ENCODE measurements at places on chromosomes 11 and 22.

DNA sequence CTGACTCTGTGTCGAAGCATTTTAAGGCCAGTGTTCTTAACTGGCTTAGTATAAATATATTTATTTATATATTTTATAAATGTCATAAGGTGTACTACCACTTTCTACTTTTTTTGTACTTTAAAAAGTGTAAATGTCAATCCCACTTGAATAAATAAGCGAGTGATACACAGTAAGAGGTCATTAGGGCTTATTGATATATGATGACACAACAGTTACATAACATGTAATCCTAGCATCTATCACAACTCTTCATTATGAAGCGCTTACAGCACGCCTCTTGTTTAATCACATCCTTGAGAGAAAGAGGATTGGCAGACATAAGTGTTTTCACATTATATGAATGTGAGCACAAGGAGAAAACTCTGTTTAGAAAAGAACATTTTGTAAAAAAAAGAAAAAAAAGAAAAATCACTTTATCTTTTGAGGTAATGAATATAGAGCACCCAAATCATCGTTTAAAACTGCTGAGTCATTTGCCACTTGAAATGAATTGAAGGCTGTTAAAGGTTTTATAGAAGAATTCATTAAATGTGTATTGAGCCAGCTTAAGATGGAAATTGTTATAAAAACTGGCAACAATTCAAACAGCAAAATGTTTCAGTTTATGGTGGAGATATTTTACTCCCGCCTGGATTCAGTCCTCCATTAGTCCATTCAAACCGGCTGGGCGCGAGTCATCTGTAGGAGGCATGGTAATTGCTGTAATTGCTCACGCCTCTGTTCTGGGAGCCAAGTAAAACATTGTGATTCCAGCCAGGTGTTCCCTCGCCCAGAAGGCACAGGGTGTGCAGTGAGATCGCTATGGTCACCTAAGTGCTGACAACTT lies 627.3 kb upstream of the KIRREL3 start:
- DNase-seq, result no peak

DNA sequence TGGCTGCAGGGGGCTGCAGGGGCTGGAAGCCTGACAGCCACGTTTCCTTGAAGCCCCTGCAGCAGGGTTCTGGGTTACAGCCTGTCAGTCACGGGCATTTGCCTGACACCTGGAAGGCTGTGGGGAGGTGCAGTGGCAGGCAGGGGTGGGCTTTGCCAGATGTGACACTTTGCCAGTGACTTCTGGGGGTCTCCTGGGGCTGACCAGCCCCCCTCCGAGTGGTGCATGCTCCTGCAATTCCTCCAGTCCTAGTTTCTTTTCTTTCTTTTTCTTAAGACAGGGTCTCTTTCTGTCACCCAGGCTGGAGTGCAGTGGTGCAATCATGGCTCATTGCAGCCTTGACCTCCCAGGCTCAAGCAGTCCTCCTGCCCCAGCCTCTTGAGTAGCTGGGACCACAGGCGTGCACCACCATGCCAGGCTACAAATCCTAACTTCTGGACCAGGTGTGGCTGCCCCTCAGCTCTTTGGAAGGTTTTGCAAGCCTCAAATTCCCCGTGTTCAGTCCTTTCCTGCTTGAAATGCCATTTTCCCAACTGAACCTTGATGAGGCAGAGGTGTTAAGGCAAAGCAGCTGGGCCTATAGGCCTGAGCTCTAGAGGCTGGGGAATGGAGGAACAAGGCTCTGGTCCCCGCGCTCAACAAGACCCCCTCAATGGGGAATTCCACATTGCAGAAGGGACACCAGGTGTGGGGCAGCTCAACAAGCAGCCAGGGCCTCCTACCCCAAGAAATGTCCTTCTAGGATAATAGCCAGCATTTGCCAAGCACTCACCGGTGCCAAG lies 20.2 kb upstream of the CHKA start:
- no peak for DNase-seq

DNA sequence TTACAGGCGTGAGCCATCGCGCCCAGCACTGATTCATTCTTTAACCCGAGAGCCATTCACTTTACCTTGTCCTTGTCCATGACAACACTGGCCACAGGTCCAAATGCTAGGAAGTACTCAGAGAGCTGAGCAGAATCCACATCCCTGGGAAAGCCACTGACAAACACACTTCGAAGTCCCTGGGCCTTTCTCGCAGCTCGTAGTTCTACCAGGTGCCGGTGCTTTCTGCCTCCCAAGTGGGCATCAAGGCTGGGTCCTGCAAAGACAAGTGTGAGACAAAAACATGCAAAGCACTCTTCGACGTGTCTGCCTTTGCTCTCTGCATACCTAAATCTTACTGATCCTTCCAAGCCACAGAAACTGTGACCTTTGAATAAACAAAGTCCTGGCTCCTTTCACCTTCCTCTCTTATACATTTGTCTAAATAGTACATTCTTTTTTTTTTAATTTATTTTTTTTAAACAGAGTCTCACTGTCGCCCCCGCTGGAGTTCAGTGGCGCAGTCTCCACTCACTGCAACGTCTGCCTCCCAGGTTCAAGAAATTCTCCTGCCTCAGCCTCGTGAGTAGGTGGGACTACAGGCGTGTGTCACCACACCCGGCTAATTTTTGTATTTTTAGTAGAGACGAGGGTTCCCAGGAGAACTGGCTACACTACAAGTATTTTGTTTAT lies 2.2 kb downstream of the TUT1 start:
- DNase-seq, result peak; percentile 28

- DNase-seq, result no peak
These were observed 90.1 kb downstream of the PDHX start for GRCh38 chr11:35006389-35007128.

GRCh38 chr22:48359613-48359965 lies 1468.1 kb downstream of the BRD1 start:
- no peak for DNase-seq

GRCh38 chr22:18057568-18058209 lies 20.1 kb upstream of the PEX26 start:
- no peak for DNase-seq

DNA sequence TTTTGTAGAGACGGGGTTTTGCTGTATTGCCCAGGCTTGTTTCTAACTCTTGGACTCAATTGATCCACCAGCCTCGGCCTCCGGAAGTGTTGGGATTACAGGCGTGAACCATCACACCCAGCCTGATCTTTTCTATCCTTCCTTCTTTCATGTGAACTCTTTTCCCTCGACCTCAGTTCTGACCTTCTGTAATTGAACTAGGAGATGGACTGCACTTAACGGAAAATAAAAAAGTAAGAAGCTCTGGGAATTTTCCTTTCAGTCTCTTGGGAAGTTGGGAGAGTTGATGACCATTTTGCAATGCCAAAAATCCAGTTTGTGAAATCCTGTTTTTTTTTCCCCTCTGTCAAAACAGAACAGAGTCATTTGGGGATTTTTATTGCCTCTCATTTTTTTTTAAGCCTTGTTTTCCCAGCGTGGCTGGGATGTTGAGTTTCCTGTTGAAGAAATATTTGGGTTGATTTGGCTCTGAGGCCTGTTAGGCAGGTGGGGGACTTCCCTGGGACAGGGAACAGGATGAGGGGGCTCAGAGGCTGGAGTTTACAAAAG lies 26.9 kb upstream of the CYB5R3 start:
- DNase-seq, result no peak

DNA sequence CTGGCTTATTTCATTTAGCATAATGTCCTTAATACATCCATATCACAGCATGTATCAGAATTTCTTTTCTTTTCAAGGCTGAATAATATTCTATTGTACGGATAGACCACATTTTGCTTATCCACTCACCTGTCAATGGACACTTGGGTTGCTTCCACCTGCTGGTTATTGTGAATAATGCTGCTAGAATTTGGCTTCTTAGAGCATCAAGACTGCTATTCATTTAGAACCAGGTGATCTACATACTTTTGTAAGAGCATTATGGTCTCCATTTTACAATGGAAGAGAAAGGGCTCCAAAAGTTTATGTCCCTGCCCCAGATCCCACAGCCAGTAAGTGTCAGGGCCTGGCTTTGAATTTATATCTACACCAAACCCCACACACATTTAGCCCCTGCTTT lies 100.7 kb upstream of the CD82 start:
- DNase-seq, result no peak

DNA sequence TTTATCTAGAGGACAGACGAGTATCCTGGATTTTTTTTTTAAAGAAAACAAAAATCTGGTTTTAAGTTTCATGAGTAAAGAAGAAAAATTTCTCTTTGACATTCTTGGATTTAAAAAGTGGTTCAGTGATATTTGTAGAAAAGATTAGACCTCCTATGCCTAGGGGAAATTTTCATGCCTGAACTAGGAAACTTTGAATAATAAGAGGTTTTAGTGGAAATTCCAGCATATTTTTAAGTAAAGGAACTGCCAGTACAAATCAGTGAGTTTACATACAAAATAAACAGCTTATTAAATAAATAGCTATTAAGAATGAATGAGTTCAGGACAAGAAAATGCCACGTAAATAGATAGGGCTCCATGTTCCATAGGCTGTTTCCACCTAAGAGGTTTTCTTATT lies 17.5 kb downstream of the JAM3 start:
- DNase-seq, result no peak

- DNase-seq, result no peak
These were observed 72.4 kb upstream of the CARD18 start for GRCh38 chr11:105211806-105212554.

DNA sequence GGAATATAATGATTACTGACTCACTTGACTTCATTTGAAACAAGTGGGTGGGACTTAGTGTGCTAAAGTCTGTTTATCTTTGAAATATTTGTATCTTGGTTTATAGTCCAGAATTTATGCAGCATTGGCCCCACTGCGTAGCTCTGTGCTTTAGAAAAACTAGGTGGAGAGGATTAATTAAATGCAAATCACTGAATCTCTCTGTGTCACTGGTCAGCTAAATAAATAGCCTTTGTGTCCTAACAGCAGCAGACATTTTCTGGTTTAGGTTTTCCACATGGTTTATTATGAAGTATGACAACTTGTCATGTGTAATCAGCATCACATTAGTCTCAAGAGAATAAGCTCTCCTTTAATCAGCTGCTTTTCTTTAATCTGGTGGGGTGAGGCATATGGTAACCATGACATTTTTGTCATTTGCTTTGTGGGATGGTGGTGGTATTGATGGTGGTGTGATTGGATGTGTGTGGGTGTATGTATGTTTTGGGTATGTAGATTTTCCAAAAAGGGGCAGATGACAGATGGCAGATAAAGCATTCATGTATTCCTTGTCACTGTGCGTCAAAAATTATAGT lies 33.9 kb downstream of the BCL2L13 start:
- no peak for DNase-seq

GRCh38 chr11:126363706-126364248 lies 8.3 kb downstream of the ST3GAL4 start:
- no peak for DNase-seq

GRCh38 chr11:32428665-32429303 lies 6.6 kb downstream of the WT1 start:
- no peak for DNase-seq

DNA sequence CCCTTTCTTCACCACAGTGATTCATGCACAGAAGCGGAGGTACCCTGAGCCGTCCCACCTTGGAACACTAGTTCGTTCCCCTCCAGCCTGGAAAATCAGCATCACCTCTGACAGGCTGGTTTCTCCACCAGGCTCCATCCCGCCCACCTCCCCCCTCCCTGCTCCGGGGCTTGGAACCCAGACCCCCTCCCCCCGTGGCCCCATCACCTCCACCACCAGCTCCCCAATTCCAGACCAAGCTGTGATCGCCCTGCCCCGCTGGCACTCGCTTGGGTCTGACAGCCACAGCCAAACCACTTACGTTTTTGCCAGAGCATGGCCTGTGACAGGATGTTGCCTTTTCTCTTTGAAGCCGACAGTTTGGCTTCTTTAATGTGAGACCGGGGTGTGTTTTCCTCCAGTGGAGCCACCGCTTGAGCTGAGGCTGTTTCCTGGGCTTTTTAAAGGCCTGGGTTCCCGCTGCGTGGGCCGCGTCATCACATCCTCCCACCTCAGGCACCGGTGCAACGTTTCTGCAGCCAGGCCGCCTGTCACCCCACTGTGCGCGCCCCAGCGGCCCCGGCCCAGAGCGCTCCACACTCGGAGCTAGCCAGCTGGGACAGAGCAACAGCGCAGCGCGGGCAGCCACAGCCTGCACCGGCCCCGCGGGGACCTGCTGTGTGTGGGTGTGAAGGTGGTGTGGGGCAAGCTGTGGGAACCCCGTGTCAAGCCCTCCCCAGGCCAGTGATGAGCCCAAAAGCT lies at the start of gene POU2AF1:
TSS of gene POU2AF1 (minus strand) at position 415 of the 741 bp plus-strand sequence. CDS start at position 317, 98 bp downstream.
- peak; percentile 60 for DNase-seq

DNA sequence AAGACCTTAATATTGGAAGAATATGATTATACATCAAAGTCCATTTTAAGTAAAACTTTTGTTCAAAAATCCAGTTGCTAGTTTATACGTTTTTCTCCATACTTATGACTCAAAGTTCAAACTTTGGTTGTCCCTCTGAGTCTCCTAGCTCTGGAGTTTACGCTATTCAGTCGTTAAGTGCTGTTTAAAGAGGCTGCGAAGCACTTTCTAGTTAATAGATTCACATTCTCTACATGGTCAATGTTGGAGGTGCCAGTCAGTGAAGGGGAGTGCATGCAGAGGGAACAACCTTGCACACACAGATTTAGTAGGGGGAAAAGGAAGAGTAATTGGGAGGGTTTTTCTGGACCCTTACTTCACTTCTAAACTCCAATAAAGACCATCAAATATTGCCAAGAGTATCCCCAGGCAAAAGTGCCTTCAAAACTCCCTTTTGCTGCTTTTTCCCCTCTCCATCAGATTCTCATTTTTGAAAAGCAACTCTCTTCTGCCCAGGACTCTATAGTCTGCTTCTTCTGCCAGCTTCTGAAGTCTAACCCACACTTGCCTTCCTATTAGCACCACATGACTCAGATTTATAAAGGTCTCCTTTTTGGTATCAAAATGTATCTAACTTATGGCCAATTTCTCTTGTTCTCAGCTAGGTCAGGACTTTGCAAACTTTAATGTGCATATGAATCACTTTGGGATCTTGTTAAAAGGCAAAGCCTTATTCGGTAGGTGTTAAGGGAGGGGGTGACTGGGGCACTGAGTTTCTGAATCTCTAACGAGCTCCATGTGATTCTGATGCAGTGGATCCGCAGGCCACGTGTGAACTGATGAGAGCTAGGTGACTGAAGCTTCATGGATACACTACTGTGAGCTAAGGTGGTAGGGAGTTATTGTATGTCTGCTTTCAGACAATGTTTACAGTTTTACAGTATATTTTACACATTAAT lies 96.2 kb upstream of the MTMR2 start:
- no peak for DNase-seq

- no peak for DNase-seq
These were observed 74.6 kb upstream of the FAT3 start for GRCh38 chr11:92149996-92150395.
